Esophagus squamous epithelium (tissue), 5 donors: ENCODE measurements at places on chromosomes 1 and 21. TPM values are rescaled to one million over a fixed set of nuclear protein-coding genes. Genes with fewer than 3 reads are reported as not detected.

The HSD11B1 gene
- 4.0 TPM for total RNA-seq

- no peak for DNase-seq
Measured at GRCh38 chr1:230831771-230832170, 36.5 kb downstream of the C1orf198 start.

GRCh38 chr1:70762386-70762785, 285.2 kb downstream of the PTGER3 start:
- no peak for DNase-seq

DNA sequence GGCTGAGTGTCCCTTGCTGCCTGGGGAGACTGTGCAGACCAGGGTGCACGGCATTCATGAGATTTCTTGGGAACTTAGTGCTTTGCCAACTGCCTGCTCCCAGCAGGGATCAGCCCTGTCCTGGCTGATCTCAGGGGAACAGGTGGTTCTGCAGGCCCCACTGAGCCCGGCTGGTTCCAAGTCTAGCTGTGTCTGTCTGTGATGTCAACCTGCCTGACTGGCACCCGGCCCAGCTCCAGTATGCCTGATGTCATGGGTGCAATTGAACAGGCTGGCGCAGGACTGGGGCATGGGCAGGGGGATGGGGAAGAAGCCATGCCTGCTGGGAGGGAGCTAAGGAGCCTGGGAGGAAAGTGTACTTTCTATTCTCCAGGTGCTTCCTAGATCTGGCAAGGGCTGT, 227.1 kb downstream of the GRIK3 start:
- no peak for DNase-seq

GRCh38 chr21:31442339-31442738, 98.3 kb upstream of the TIAM1 start:
- no peak for DNase-seq

GRCh38 chr1:70819785-70820184, 227.8 kb downstream of the PTGER3 start:
- DNase-seq: no peak

- DNase-seq: no peak
Measured at GRCh38 chr1:179034720-179035119, 9.0 kb downstream of the FAM20B start.

- DNase-seq: no peak
Measured at GRCh38 chr21:15018382-15018781, 46.4 kb downstream of the NRIP1 start.

GRCh38 chr1:21625390-21626190, 43.6 kb downstream of the RAP1GAP start:
- no peak for DNase-seq

DNA sequence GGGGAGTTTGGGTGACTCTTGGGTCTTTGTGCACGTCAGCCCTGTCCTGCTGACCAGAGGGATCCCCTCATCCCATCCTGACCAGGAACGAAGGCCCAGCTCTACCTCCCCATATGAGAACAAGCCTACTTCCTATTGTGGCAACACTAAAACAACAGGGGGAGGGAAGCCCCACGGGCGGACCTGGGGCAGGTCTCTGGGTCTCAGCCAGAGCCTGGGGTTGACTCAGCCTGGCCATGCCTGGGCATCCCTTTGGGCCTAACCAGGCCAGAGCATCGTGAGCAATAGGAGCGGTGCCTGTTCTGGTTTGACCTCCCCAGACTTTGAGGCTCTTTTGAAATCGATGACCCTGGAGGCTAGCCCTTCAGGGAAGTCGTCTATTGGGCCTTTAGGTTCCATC, 16.8 kb downstream of the RPS6KA1 start:
- no peak for DNase-seq

DNA sequence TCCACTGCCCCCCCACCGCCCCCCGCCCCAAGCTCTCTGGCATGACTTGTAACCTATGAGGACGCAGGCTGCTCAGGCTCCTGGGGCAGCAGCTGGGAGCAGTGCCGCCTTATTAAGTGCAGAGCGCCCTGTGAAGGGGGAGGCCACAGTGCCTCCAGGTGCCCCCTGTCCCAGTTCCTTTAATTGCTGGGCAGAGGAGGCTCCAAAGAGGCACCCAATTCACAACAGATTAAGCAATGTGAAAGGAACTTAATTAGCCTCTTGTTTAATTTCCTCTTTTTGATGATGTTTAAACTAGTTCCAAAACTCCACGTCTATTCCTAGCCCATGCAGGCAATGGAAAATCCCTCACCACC, 3.0 kb downstream of the RXFP4 start:
- DNase-seq: no peak
